Amniotic stem cell (primary cell): ENCODE measurements at places on chromosomes 12 and 14.

- DNase-seq, result no peak
Observed at GRCh38 chr12:77087427-77087826, 22.1 kb upstream of the E2F7 start.

DNA sequence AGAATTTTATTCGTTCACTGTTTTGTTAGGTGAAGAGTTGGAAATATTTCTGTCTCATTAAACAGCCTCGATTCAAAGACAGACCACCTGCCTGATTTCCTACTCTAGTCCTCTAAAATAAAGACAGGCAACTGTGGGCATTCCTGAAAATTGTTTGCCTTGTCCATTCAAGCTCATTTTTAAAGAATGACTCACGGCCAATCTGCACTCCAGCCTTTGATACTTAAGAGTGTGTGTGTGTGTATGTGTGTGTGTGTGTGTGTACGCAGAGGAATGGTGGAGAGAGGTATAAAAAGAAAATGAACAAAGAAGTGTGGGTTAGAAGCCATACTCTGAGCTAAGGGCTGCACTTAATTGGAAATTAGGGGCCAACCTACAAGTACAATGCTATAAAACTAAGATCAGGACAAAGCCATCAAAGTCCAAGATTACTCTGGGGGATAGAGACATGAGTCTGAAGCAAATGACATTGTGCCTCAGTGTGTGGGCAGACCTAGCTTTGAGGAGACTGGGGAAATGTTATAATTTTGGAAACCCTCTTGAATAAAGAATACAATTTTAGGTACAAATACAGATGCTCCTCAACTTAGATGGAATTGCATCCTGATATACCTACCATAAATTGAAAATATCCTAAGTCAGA, 45.6 kb upstream of the SOCS2 start:
- DNase-seq, result peak; percentile 77

DNA sequence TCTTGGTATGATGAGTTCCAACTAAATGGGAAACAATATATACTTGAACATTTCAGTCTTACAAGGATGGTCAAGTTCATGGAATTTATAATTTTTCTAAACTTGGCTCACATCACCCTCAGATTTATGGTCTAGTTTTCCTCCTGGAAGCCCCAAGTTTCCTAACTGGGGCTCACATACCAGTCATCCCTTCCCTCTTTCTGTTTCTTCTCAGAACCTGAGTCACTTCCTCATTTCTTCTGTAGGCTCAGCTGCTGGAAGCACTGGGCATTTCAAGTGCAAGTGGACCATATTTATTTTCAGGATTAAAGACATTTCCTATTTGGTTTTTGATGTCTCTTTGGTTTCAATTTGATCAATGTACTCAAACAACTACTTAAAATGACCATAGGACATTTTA, 55.4 kb downstream of the GRIP1 start:
- DNase-seq, result no peak

GRCh38 chr12:124024776-124025175, 51.8 kb downstream of the ZNF664 start:
- DNase-seq, result peak; percentile 0

DNA sequence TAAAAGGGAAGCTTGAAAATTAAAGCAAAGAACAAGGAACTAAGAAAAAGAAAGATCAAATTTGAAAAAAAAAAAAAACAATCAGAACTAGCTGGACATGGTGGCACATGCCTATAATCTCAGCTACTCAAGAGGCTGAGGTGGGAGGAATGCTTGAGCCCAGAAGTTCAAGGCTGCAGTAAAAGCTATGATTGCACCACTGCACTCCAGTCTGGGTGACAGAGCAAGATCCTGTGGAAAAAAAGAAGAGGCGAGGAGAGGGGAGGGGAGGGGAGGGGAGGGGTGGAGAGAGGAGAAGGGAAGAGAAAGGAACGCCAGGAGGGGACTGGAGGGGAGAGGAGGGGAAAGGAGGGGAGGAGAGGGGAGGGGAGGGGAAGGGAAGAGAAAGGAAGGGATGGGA, 43.0 kb downstream of the EEA1 start:
- no peak for DNase-seq

- no peak for DNase-seq
Observed at GRCh38 chr14:44396226-44396625, 110.9 kb downstream of the FSCB start.

GRCh38 chr14:79643132-79643531, 568.2 kb downstream of the DIO2 start:
- no peak for DNase-seq

DNA sequence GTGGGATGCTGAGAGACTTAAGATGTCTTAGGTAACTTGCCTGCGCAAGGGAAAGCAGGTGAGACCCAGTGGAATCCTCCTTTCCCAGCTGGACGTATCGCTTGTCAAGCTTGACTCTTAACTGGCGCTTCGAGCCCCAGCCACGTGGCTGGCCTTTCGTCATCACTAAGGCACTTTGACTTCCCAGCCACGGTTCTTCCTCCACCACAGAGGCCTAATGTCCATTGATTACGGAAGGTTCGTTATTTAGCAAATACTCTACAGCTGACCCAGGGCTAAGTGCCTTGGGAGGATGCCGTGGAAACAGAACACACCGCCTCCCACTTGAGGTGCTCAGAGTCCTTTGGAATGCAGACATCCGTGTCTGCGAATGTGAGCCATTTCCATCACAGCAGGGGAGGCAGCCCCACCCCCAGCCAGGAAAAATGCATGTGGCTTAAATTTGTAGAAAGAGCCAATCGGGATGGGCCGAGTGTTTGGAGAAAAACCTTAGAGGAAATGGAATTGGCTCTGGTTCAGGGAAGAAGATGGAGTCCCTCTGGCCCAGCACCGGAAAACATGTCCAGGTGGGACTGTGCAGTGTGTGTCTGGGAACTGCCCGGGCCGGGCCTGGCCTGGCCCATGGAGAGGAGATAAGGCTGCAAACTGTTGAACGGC, 115.7 kb downstream of the PLXNC1 start:
- no peak for DNase-seq

GRCh38 chr12:61095111-61095510, 1165.1 kb upstream of the USP15 start:
- no peak for DNase-seq
